ENCODE measurements at places on chromosomes 11 and 22. TPM values are rescaled to one million over a fixed set of nuclear protein-coding genes. Genes with fewer than 3 reads are reported as not detected.

ATG13 gene
- 95.4 TPM for total RNA-seq

DBX1 gene
- total RNA-seq = not detected

GUCY1A2 gene
- total RNA-seq = 0.40 TPM

SMIM35 gene
- total RNA-seq = not detected

PHRF1 gene
- 30.9 TPM for total RNA-seq

MUC5AC gene
- total RNA-seq = not detected

CNIH2 gene
- total RNA-seq = 1.1 TPM

DERL3 gene
- total RNA-seq = not detected

SCGB2A2 gene
- not detected for total RNA-seq

SSH3 gene
- 26.7 TPM for total RNA-seq

ZNRF3 gene
- total RNA-seq = 5.9 TPM

SHANK2 gene
- total RNA-seq = 9.2 TPM

PTPRCAP gene
- 1.9 TPM for total RNA-seq

SERHL2 gene
- total RNA-seq = 0.48 TPM

SAA2 gene
- total RNA-seq = not detected

DLG2 gene
- 1.6 TPM for total RNA-seq

TIMP3 gene
- 48.7 TPM for total RNA-seq

PGM2L1 gene
- total RNA-seq = 3.5 TPM

NFAM1 gene
- not detected for total RNA-seq

KRTAP5-7 gene
- total RNA-seq = not detected

NXPE4 gene
- not detected for total RNA-seq

OR5AK2 gene
- not detected for total RNA-seq

RBMXL2 gene
- not detected for total RNA-seq

HEPACAM gene
- not detected for total RNA-seq

MUC6 gene
- total RNA-seq = not detected

OR5B21 gene
- total RNA-seq = not detected

TRPM5 gene
- total RNA-seq = not detected

PATE4 gene
- total RNA-seq = not detected

EIF3D gene
- total RNA-seq = 328 TPM

CNTF gene
- 0.13 TPM for total RNA-seq

OR52I2 gene
- total RNA-seq = not detected

LDHAL6A gene
- total RNA-seq = not detected

APOBEC3B gene
- total RNA-seq = 9.7 TPM

USP35 gene
- 7.5 TPM for total RNA-seq

LUZP2 gene
- total RNA-seq = 1.5 TPM

PHF21A gene
- 11.1 TPM for total RNA-seq

TP53I11 gene
- 58.2 TPM for total RNA-seq

SART1 gene
- 41.0 TPM for total RNA-seq

ANKK1 gene
- total RNA-seq = not detected

GP1BB gene
- total RNA-seq = 7.1 TPM

LMNTD2 gene
- 0.39 TPM for total RNA-seq

VWCE gene
- total RNA-seq = 2.6 TPM

MEN1 gene
- 26.2 TPM for total RNA-seq

ARRB1 gene
- 15.2 TPM for total RNA-seq

TRIM48 gene
- not detected for total RNA-seq

TIMM10B gene
- total RNA-seq = 47.2 TPM

NLRX1 gene
- total RNA-seq = 8.5 TPM

HTATIP2 gene
- 45.9 TPM for total RNA-seq

ADAMTS15 gene
- total RNA-seq = 20.4 TPM

PDGFD gene
- total RNA-seq = 7.2 TPM

POLDIP3 gene
- total RNA-seq = 33.0 TPM

Measured in epithelial cell of alveolus of lung (primary cell).